ENCODE measurements at places on chromosomes 6 and 20.

GRCh38 chr20:54127855-54128574 is 45.8 kb downstream of the CYP24A1 start:
- no peak for DNase-seq

GRCh38 chr20:9177278-9177677 is 108.4 kb downstream of the PLCB4 start:
- DNase-seq: no peak

DNA sequence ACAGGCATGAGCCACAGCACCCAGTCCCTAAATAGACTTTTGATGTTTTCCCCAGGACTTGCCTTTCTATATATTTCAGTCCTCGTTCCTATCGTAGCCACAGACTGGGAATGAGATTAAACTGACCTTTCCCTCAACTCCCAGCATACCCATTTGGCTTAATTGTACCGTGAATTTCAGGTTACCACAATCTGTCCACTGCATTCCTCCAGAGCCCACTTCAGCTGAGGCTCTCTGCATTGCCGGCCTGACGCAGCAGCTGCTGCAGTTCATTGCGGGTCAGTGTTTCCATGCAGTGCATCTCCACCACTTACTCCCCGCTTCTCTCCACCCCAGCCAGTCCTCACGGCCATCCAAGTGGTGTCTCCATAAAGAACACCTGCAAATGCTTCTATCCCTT is 103.1 kb upstream of the RIN2 start:
- DNase-seq: no peak

GRCh38 chr20:3697588-3698305 is 14.7 kb downstream of the SIGLEC1 start:
- no peak for DNase-seq

- DNase-seq: peak; percentile 97
Measured at GRCh38 chr6:3258720-3259490, at the start of gene PSMG4. PSMG4 (plus strand) TSS chr6:3258947; CDS start chr6:3259023, 76 bp downstream.

- no peak for DNase-seq
Measured at GRCh38 chr20:5835871-5836270, 85.7 kb downstream of the SHLD1 start.

GRCh38 chr20:59141818-59142581 is 21.6 kb upstream of the ZNF831 start:
- DNase-seq: no peak

GRCh38 chr6:39947611-39948068 is 13.4 kb upstream of the MOCS1 start:
- DNase-seq: no peak

DNA sequence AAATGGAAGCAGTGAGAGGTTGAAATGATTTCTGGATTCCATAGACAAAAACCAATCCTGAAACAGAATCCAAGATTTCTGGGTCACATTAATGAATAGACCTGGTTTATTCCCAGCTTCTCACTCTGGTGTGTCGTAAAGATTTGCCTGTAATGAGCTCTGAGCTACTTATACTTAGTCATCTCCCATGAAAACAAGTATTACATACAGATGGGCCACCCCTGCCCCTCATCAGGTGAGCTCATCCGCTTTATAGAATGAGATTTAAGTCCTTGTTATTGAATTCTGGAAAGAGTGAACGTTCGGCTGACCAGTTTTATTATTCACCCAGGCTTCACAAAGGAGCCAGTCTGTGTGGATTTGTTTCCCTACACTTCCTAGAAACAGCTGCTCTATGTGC is 47.1 kb upstream of the TMEM181 start:
- DNase-seq: no peak
